ENCODE measurements at places on chromosomes 13 and 19. TPM values are rescaled to one million over a fixed set of nuclear protein-coding genes. Genes with fewer than 3 reads are reported as not detected.

- no peak for DNase-seq
Observed at GRCh38 chr19:10262771-10263170, 8.1 kb upstream of the ICAM1 start.

- no peak for DNase-seq
Observed at GRCh38 chr13:36313047-36313969, 15.7 kb upstream of the CCDC169 start.

Gene NKPD1
- 1.3 TPM for total RNA-seq

GRCh38 chr19:10836479-10837330 is 693 bp upstream of the TMED1 start:
- peak; percentile 92 for DNase-seq

GRCh38 chr13:59671881-59672280 is 491.8 kb downstream of the DIAPH3 start:
- DNase-seq: no peak

- DNase-seq: no peak
Observed at GRCh38 chr13:48818495-48819356, 157.0 kb upstream of the FNDC3A start.

Gene RASA3
- total RNA-seq: 16.4 TPM

GRCh38 chr19:19775891-19776205 is 42.9 kb upstream of the ZNF14 start:
- DNase-seq: no peak

DNA sequence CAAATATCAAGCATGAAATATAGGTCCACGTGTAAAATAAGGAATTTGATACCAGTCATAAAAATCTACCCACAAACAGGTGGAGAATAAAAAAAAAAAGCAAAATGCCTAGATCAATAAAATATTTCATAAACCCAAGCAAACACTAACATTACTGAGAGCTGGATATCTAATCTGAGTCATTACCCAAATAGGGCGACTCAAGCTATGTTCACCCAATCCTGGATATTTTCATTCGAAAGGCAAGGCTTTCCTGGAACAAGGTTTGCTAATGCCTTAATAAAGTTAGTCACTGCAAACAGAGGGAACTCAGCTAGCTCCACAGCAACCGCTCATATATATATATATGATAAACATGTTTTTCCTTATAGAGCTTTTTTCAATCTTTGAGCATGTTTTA is 33.5 kb upstream of the TM9SF2 start:
- DNase-seq: no peak

DNA sequence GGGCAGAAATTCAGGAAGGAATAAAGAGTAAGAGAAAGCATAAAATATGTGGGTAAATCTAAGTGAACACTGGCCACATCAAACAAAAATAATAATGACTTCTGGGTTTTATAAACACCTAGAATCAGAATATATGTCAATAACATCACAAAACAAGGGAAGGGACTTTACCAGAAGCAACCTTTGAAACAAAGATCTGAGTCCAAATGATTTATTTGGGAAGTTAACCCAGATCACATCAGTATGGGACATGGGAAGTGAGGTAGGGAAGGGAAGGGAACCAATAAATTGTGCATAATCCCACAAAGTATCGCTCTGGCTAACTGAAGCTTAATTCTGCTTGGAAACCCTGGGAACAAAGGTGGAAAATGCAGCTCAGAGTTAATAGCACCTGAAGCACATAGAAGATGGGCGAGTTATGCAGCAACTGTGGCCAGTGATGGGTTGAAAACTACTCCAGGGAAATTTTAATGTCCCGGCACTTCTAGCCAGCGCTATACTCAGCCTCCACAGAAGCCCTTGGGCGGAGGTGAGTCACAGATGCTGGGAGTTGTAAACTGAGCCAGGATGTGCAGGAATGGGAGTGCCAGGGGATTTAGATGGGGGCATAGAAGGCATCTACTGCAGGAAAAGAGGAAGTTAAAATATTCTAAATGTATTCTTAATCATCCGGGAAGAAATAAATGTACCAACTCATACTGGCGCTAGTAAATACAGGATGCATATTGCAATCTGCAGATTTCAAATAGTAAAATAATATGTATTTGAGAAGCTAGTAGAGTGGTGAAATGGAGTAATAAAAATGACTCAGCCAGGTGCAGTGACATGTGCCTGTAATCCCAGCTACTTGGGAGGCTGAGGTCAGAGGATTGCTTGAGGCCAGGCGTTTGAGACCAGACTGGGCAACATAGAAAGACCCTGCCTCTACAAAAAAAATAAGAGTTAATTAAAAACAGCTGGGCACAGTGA is 34.2 kb upstream of the CEBPG start:
- no peak for DNase-seq

Gene SIGLEC12
- not detected for total RNA-seq

Gene INAFM1
- 29.5 TPM for total RNA-seq

DNA sequence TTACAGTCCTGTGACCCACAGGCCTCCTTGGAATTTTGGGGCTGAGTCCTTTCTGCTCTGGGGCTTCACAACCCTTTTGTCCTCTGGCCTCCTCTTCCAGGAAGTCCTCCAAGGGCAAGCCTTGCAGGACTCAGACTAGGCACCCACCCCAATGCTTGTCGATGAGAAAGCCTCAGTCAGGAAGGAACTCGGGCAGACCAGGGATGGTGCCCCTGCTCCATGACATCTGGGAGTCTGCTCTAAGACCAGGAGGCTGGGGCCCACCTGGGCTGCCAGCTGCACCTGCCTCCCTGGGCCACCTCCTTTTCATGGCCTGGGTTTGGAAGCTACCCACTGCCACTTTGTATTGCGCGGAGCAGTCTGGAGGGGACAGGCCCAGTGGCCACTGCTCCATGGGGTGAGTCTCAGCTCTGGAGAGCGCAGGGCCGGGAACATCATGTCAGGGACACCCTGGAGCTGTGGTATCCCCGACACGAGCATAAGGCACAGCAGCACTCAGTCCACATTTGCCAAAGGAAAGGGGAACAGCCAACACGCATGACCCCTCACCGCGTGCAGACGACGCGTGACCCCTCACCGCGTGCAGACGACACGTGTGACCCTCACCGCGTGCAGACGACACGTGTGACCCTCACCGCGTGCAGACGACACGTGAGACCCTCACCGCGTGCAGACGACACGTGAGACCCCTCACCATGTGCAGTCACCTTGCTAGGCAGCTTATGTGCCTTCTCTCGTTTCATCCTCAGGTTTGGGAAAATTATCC is 10.8 kb downstream of the C2CD4C start:
- DNase-seq: no peak

- no peak for DNase-seq
Observed at GRCh38 chr19:42176649-42176989, 40.9 kb downstream of the DEDD2 start.

Gene KLK15
- 5.5 TPM for total RNA-seq

Gene ZNF625
- 8.2 TPM for total RNA-seq

DNA sequence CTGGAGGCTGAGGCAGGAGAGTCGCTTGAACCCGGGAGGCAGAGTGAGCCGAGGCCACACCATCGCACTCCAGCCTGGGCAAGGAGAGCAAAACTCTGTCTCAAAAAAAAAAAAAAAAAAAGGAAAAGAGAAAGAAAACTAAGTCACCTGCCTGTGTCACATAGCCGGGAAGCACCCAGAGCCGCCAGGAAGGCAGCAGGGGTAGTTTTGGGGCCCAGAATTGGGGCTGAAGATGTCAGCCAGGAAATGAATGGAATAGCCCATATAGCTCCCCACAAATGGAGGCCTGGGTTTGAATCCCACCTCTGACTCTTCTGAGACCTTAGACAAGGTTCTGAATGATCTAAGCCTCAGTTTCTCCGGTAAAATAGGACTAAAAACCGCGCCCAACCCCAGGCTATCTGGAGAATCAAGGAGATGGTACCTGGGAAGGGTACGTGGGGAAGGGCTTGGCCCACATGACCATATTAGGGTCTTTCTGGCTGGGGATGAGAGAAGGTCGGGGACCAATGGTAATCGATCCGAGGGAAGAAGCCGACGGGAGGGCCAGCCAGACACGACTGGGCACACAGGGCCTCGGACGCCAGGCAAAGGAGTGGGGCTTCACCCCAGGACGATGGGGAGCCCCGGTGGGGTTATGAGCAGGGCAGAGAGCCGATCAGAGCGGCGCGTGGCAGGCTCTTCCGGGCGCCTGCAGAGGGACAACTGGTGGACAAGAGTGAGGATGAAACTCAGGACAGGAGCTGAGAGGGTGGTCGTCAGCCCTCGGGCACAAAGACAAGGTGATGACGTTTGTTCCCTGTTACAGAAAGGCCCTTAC is 14.4 kb downstream of the CCDC124 start:
- peak; percentile 33 for DNase-seq

DNA sequence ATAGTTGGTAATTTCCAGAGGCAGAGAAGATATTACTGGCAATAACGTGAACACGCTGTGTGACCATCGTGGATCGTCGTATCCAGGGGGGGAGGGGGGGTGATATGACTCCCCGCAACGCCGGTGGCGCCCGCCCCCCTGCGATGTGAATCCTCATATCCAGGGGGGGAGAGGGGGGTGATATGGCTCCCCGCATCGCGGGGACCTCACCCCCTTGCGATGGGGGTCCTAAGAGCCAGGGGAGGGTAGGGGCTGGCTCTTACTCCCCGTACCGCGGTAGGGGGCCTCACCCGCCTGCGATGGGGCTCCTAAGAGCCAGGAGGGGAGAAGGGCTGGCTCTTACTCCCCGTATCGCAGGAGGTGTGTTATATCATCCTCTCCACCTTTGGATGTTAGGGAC is 31.3 kb upstream of the RGCC start:
- DNase-seq: no peak

DNA sequence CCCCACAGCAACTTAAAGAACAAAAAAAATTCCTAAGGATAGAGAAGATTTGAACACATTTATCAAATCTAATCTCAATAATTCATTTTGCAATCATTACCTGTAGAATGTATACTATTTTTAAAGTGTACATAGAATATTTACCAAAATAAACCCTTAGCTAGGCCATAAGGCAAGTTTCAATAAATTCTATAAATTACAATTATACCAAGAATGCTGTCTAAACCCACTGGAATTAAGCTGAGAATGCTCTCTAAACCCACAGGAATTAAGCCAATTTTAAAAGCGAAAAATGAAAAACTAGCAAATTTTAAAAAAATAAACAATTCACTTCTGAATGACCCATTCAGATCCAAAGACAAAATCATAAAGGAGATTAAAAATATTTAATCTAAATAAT is 540.4 kb upstream of the NBEA start:
- DNase-seq: no peak

GRCh38 chr19:45973553-45974338 is at the start of gene NOVA2:
Gene NOVA2 (minus strand): TSS chr19:45973865. CDS start chr19:45973351, 514 bp downstream.
- DNase-seq: peak; percentile 85

Gene APOE
- total RNA-seq: 215 TPM

Gene IGSF23
- total RNA-seq: 0.79 TPM

Gene DPF1
- total RNA-seq: 4.7 TPM

DNA sequence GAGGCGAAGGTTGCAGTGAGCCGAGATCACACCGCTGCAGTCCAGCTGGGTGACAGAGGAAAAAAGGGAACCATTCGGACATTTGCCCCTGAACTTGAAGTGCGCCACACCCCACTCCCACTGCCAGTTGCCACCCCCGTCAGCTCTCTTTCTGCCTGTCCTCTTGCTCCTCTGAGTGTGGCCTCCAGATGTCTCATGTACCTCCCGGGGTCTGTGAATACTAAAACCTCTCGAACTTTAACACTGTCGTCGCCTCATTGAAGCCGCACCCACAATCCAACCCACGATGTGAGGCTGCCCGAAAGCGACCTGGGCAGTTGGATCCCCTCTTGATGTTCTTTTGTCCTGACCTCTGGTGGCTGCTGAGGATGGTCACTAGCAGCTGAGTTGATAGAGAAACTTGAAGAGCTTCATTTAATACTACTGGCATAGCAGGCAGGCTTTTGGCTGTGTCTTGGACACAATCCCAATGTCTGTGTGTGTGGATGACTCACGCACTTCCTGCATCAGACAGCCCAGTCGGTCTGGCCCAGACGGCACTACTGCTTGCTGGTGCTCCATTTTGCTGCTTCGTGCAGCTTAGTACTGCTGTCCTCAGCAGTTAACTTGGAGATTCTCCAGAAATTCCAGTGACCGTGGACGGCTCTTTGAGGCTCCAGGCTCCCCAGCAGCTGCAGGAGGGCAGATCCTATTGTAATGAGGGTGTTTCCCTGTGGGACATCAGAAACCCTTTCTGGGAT is 4.2 kb downstream of the FPR3 start:
- DNase-seq: peak; percentile 93

GRCh38 chr19:35929876-35930275 is 6.3 kb upstream of the LRFN3 start:
- no peak for DNase-seq

DNA sequence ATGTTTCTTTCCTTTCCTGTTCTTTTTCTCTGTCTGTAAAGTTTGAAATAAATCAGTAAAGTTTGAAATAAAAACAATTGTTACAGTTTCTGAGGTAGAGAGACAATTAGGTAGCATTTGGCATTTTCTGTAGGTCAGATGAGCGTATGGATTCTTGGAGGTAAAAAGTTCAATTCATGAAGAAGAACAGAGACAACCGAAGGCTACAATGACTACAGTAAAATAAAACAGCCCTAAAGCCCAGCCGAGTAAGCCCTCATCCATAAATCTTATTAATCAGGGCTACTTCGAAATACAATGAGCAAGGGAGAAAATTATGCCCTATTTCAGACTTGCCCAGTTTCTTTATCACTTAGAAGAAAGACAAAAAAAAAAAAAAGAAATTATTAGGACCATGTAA is 941.9 kb upstream of the SLC10A2 start:
- DNase-seq: no peak

DNA sequence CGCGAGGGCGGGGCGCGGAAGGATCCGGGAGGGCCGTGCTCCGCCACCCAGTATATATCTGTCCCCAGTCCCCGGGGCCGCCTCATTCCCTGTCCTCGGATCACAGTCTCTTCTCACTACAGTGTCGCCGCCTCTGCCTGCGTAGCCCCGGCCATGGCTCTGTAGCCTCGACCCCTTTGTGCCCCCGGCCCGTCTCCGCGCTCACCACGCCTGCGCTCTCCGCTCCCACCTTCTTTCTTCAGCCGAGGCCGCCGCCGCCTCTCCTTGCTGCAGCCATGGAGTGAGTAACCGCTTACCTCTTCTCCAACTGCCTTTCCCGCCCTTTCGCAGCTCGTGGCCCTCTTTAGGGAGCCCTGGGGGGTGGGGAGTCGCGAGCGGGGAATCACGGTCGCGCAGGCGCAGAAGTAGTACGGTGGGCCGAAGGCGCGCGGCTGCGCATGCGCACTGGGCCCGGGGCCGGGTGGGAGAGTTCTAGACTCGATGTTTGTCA is at the start of the genes ATF5 and NUP62:
TSS of gene ATF5 (plus strand) at position 85 of the 490 bp plus-strand sequence. CDS start 1,646 bp downstream, outside the sequence.
TSS of gene NUP62 (minus strand) at position 384 of the 490 bp plus-strand sequence. CDS start 19,697 bp downstream, outside the sequence.
- DNase-seq: peak; percentile 84

- no peak for DNase-seq
Observed at GRCh38 chr13:49997955-49998354, 1.1 kb downstream of the TRIM13 start.

Gene EDDM13
- 0.79 TPM for total RNA-seq

Gene KIR2DL3
- total RNA-seq: not detected

DNA sequence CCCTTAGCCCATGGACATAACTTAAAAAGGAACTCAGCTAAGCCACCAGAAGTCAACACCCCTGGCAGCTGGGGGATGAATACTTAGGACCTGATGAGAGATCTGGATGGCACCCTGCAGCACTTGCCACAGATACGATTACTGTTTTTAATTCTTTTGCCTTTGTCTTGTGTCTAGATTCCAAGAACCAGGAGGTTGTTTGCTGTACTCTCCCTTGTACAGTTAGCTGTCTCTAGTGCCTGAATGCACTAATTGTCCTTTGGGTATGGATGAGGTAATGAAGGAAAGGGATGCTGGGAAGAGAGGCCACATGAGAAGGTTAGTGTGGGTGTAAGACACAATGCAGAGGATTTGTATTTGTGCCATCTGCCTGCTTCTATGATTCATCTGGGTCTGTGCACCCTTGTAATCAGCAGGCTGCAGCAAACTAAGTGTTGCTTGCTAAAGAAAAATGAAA is 385.8 kb downstream of the KCNRG start:
- no peak for DNase-seq

Gene SLC17A7
- 2.7 TPM for total RNA-seq

GRCh38 chr19:4124638-4125037 is 716 bp upstream of the MAP2K2 start:
- no peak for DNase-seq

Gene MBD3L3
- total RNA-seq: 2.6 TPM

All from testis (tissue), 5 donors.